ENCODE measurements at places on chromosomes 5 and 9.

DNA sequence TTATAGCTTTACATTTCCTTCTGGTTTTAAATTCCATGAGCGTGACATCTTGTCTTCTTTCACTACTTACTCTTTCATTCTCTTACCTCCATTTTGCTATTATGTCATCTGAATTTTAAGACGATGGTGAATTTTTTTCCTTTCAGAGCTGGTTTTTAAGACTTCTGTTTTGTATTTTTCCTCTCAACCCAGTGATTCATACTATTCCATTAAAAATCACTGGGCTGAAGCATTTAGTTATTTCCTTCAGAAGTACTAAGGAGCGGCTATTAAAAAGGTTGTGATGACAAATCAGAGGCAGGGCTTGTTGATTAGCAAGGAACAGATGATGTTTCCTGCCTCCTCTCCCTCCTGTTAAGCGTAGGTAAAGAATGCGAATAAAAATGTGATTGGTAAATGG is 16.5 kb downstream of the AGXT2 start:
- DNase-seq: no peak

DNA sequence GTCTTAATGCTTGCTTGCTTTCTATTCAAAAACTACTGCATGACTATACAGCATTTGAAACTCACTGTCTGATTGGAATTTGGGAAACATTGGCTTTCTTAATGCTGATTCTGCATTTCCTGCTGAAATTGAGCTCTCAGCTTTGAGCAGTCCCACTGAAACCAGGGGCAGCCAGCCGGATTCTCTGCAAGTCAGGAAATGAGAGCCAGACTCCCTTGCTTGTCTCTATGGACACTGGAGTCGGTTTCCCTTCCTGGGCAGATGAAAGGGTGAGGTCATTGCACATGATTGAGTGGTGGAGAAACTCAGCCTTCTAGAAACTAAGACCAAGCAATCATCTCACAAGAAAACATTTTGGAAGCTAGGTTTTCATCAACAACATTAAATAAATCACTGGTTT is 119.7 kb upstream of the SPATA31C2 start:
- no peak for DNase-seq

DNA sequence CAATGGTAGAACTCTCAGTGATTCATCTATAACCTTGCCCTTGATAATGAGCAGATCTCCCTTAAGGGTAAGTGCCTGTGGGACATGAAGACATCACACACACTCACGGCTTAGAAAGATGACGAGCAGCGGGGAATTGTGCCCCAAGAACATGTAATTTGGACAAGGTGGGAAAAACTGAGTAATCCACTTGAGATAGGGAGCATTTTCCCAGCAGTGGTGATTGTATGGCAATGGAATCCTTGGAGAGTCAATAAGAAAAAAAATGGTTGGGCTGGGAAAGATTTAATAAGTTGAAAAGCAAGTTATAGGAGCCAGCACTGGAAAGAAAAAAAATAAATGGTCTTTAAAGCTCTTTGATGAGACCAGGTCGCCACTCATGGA is 193.1 kb downstream of the GLIS3 start:
- DNase-seq: no peak

DNA sequence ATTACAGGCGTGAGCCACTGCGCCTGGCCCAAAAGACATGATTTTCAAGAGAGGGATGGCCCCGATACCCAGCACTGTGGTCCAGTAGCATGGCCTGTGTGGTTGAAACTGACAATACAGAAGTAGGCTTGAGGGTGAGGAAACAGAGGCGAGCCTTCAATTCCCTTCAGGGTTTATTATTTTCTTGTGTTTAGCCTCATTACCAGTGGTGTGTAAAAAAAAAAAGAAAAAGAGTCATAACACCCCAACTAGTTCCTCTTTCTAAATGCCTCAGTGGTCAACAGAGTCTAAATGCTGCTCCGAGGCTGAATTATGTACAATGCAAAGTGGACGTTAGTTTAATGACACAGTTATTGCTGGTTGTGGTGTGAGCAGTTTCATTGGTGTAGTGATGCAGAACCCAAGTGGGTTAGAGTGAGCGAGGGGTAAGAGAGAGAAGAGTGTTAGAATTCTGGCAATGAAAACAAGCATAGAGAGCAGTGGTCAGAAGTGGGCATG is 58.8 kb downstream of the SNX30 start:
- no peak for DNase-seq

DNA sequence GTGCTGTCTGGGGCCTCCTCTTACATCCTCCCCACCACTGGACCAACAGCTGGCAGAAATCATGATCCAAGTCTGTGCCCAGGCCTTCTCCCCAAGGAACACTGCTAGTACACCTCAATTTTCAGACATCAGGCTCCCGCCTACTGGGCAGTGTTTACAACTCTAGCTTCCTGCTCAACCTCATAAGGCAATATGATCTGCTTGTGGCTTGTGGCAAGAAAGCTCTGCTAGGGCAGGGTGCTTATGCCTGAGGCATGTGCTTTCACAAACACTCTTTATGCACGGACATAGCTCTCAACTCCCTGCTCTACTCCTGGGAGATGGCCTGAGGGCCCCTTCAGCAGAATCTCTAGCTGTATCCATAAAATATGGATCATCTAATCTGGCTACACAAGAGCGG is 32.5 kb downstream of the SH3TC2 start:
- no peak for DNase-seq

DNA sequence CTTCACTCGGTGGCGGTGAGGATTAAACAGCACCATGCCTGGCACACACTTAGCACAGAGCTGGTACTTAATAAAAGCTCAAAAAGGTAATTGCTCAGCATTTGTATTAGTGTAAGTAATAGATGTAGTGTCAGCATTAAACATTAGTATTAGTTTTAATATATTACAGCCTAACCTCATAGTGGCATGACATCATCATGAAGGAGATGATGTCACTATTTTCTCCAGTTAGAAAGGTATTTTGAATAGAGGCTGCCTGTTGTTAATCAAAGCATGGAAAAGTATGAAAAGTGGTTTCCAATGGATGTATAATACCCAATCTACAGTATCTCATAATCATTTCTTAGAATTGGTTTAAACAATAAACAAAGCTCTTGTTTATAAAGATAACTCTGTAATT is 49.0 kb upstream of the FSTL4 start:
- no peak for DNase-seq

Measured in stimulated activated CD8-positive, alpha-beta memory T cell treated with anti-CD3 and anti-CD28 coated beads, Interleukin-15, amount 100 ng/mL, for 4 hours (primary cell).